ENCODE measurements at places on chromosomes 5 and 9.

DNA sequence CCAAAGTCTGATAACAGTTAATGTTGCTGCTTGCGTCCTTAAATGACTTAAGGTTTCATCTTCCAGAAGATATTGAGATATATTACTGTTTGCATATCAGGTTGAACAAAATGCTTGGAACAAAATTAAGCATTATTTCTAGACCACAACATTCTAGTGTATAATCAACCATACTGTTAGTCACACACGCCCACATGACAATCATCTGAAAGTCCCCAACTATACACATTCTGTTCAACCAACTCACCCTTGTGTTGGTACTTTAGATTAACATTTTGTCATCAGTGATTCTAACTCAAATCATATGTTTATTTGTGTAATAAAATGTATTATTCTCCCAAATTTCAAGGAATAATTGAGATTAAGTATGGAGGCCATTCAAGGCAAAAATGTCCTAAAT is 47.3 kb downstream of the LURAP1L start:
- no peak for DNase-seq

- no peak for DNase-seq
Measured at GRCh38 chr9:98172604-98173003, 19.8 kb downstream of the CORO2A start.

DNA sequence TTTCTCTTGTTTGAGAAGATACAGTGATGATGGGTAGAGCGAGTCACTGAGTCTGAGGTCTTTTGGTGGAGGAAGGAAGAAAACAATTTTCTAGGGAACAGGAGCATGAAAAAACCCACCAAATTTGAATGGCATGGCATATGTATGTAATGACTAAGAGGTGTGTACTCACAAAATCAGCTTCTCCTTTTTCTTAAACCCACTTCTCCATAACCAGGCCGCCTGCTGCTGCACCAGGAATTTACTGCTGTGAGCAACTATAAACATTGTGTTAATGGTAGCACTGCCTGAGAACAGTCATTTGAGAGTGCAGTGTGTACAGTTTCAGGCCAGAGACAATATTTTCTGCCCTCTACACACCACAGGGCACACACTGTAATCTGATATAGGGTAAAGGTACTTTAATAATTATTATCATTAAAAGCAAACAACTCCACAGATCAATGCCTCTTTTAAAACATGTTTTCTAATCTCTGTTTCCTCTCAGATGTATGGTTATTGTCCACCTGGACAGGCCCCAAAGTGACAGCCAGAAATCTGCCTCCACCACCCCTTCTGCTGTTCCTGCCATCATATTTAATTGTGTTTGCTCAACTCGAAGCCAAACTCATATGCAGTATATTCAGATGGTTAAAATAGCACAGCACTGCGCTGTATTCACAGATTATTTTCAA is 241.6 kb downstream of the KIAA0825 start:
- DNase-seq, result no peak

DNA sequence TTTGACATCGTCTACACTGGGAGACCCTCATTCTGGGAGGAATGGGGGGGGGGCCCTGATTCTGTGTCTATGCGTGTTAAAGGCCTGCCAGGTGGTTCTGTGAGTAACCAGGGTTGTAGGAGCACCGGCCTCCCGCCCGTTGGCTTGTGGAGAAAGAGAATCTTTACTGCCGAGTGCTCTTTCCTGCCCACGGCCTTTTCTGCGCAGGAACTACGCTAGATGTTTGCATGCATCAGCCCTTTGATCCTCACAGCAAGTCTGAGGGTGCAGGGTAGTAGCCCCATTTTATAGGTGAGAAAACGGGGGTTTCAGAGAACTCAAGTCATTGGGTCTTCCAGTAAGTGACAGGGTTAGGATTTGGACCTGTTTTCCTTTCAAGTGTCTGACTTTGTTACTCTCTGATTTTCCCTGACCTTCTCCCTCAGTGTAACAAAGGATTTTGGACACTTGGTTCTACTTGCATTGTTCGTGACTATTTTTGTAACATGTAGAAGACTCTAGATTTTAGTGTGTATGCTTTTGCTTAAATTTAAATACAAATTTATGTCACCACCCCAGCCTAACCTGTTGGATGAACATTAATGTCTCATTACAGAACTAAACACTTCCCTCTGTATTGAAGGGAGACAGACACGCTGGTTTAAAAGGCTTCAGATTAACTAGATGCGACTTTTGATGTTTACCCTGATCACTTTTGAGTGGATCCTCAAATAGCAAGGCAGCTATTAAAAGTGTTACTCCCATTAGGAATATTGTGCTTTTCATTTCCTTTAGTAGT is 22.0 kb downstream of the MAST4 start:
- no peak for DNase-seq

- no peak for DNase-seq
Measured at GRCh38 chr5:88502179-88503040, 233.8 kb upstream of the TMEM161B start.

DNA sequence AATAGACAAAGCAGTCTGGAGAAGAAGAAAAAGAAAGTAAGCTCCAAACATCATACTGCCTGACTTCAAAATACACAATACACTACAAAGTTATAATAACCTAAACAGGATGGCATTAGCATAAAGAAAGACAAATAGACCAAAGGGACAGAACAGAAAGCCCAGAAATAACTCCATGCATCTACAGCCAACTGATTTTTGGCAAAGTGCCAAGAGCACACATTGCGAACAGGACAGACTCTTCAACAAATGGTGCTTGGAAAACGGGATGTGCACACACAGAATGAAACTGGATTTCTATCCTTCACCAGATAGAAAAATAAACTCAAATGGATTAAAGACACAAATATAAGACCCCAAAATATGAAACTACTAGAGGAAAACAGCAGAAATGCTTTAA is 66.6 kb upstream of the SPATA31E1 start:
- DNase-seq, result no peak

DNA sequence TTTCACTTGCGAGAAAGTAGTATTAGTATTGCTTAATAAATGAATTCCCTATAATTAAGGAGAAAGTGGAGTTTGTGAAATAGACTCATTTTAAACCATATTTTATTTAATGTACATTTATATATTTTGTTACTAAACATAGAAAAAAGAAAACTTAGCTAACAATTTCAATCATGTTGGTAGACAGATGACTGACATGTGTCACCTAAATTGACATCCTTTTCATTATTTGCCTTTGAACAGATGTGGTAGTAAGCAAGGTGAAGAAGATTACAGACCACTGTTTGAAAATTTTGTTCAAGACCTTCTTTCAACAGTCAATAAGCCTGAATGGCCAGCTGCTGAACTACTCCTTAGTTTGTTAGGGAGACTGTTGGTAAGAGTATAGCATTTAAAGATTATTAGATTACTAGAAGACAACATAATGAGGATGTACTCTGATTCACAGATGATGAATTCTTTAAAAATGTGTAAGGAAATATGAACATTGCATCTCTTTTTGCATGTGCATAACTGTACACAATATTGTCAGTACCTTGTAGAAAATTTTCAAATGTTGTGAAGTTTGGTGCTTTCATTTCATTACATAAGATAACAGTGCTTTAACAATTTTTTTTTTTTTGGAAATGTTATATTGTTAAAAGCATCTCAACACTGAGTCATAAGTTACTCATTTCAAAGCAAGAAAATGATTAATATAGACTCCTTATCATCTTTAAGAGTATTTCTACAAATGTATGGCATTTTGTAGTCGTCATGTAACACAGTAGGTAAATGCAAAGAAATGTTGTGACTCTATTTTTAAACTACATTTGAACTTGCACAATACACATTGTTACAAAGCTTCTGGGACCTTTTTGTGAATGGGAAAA is 139.5 kb downstream of the NIPBL start:
- no peak for DNase-seq

GRCh38 chr5:124650147-124650561 is 96.3 kb downstream of the ZNF608 start:
- DNase-seq, result no peak

DNA sequence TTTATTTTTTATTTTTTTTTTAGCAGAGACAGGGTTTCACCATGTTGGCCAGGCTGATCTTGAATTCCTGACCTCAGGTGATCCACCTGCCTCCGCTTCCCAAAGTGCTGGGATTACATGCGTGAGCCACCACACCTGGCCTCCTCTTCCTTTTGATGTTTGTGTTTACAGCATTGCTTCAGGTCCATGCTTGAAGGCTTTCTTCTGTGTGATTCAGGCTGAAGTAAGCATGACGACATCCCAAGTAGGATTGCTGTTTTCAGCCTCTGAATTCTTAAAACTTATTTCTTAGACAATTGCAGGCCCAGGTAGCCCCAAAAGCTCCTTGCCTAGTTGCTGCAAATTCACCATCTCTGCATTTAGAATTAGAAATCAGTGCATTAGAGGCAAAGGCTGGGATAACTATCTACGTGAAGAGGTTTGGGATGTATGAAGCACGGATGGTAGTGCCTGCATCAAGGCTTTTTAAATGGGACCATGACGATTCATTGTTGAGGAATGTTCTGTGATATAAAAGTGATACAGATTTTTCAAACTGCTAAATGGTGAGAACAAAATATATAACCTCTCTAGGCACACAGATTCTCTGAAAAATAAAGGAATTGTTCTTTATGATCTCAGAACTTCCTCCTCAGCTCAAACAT is 3.0 kb upstream of the ETF1 start:
- no peak for DNase-seq

DNA sequence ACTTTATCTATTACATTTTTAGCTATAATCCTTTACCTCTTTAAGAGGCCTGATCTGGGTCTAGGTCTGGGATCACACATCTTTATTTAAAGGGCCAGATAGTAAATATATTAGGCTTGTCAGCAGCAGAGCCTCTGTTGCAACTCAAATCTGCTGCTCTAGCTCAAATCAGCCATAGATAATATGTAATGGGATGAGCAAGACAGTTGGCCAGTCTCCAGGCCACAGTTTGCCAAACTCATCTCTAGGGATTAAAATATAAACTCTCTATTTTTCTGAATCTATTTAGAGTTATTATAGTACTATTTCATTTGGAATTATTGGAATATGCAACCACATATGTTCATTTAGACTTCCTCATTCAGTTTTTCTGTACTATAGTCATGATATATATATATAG is 115.9 kb upstream of the MINAR2 start:
- DNase-seq, result no peak

DNA sequence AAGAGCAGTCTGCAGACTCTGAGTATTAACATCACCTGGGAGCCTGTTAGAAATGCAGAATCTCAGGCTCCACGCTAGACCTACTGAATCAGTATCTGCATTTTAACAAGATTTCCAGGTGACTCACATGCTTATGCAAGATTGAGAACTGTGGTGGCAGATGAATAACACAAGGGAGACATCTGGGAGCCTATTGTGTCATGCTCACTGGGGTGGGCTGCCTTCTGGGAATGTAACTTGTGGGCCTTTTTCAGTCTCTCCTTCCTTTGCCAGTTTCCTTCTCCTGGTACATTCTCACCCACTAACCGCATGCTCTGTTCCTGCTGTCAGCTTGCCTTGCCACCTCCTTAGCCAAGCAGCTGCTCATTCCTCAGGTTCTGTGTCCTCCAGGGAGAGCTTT is 176.6 kb upstream of the C9orf72 start:
- no peak for DNase-seq

- DNase-seq, result no peak
Measured at GRCh38 chr9:110537841-110538646, 41.5 kb downstream of the SVEP1 start.

DNA sequence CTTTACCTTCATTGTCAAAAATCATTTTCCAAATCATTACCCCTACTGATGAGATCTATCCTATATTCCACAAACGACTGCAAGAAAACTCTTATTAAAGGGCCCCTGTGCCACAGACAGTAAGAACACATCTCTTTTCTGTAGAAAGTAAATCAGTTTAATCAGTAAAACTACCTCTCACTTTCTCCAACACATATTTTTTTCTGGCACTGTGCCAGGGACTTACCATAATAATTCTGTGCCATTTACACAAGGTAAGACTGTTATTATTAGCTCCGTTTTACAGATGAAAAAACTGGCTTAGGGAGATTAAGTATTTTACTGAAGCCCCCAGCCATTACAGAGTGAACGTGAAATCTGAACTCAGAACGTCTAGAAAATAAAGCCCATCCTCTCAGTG is 587.0 kb upstream of the COX7C start:
- DNase-seq, result no peak

- DNase-seq, result no peak
Measured at GRCh38 chr9:111502506-111502905, 18.3 kb upstream of the ECPAS start.

GRCh38 chr5:57175551-57176309 is 1.9 kb downstream of the GPBP1 start:
- DNase-seq, result no peak

DNA sequence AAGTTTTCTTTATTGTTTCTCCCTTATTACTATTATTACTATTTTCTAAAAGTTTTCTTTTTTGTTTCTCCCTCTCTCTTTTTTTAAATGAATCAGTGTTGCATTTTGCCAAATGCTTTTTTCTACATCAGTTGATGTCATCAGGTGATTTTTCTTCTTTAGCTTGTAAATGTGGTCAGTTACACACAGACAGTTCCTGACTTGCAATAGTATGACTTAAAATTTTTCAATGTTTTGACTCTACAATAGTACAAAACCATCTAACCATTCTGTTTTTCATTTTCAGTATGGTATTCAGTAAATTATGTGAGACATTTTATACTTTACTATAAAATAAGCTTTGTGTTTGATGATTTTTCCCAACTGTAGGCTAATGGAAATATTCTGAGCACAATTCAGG is 443.0 kb downstream of the GADD45G start:
- no peak for DNase-seq

GRCh38 chr5:54988817-54989216 is 3.4 kb upstream of the ESM1 start:
- no peak for DNase-seq

GRCh38 chr9:21027295-21027694 is 4.1 kb downstream of the HACD4 start:
- no peak for DNase-seq

DNA sequence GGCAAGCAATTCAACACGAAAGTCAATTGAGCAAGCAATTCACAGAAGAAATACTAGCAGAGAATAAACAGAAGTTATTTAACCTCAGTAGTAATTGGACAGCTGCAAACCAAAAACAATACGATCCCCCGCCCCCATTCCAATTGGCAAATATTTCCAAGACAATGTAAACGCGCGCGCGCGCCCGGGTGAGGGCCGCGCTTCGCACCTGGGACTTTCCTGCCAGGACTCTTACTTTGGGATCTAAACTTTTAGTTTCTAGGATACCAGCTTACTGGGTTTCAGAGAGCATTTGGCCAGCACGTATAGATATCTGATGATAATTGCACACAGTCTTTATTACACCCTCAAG is 8.6 kb downstream of the RUFY1 start:
- DNase-seq, result peak; percentile 49

- no peak for DNase-seq
Measured at GRCh38 chr5:172896465-172896864, 62.4 kb downstream of the ERGIC1 start.

- no peak for DNase-seq
Measured at GRCh38 chr9:92055624-92056023, 59.6 kb downstream of the SPTLC1 start.

GRCh38 chr9:82332018-82332773 is 343.6 kb downstream of the SPATA31D1 start:
- peak; percentile 57 for DNase-seq

GRCh38 chr5:98214240-98215051 is 559.0 kb upstream of the RGMB start:
- DNase-seq, result peak; percentile 32

GRCh38 chr5:179243333-179243732 is 101.9 kb downstream of the ADAMTS2 start:
- DNase-seq, result no peak

- DNase-seq, result no peak
Measured at GRCh38 chr9:123536455-123536868, 180.5 kb downstream of the CRB2 start.

- DNase-seq, result peak; percentile 22
Measured at GRCh38 chr5:148381906-148382305, 1.9 kb upstream of the FBXO38 start.

All from urothelium cell line (cell line).